ENCODE measurements at places on chromosomes 6 and 20.

DNA sequence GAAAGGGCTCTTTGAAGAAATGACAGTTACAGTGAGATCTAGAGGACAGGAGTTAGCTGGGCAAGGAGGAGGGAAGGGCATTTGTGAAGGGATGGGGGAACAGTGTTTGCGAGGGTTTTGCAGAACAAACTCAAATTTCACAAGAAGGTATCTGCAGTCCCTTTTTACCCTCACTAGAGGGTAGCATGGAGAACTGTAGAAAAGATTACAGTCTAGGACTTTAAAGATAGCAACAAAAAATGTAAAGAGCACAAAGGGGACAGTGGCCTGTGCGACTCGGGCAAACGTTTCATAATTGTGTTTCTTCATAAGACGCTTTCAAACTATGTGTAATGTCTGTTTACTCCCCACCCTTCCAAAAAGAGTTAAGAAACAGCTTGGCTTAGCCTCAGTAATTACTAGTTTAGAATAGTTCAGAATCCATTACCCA is 21.2 kb upstream of the ASXL1 start:
- DNase-seq, result peak; percentile 21

DNA sequence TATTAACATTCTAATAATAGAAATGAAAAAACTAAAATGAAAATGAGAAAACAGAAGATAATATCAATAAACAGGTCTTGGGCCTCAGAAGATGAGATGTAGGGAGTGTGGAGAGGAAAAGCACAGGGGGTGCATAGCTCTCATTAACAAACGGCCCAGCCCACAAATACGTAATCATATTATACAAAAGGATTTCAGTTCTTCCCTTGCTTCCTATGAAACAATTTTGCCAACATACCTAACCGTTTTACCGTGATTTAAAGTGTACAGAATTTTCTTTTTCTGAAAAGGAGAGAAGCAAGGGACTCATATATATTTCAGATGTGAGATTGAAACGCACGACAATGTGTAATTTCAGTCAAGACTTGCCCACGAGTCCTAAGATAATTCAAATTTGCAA is 136.0 kb downstream of the HFE start:
- DNase-seq, result no peak

- no peak for DNase-seq
These were observed 91.3 kb upstream of the THEMIS start for GRCh38 chr6:127992144-127992543.

DNA sequence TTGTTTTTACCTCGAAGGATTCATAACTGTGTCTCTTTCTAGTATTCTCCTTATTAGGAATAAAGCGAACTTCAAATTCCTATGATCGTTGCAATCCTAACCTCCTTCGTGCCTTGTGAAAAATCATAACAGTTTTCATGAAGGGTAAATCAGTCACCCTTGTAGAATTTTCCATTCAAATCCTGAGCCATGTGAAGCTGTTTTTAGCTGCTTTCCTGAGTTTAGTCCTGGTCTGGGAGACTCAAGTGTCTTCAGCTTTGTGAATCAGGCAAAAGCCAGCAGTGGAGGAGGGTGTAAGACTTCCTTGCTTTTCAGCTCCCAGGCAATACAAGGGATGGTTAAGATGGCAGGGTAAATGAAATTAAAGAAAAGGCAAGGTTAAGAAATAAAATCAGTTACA is 24.3 kb downstream of the GCNT2 start:
- DNase-seq, result no peak

DNA sequence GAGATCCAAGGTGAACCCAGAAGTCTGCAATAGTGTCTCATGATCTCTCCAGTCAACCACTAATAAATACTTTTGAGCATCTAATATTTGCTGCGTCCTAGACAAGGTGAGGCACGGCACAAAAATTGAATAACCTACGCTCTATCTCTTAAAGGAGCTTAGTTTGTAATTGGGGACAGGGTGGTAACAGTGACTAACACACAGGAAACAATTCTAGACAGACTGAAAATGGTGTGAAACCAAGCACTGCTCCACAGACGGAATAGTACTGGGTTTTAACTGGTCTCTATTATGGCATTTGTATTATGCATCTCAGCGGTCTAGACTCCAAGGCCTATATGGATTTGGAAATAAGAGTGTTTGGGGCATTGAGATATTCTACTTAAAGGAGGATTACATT is 120.1 kb downstream of the CLIC5 start:
- no peak for DNase-seq

- DNase-seq, result no peak
These were observed 161.5 kb downstream of the SLC16A10 start for GRCh38 chr6:111248789-111249188.

DNA sequence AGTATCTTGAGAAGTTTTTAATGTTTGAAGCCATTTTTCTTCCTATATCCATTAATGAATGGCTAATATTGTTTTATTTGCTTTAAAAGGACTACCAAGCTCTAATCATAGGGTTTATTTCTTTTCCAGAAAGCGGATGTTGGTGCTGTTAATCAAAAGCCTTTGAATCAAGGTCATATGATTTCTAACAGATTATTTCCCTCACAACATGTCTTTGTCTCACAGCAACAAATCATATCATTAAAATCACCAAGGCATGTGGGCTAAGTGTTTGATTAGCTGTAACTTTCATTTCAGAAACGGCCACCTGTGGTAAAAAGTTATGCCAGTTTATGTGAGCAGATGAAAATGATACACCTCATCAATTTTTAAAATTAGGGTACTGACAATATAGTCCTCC is 21.7 kb downstream of the TRAF3IP2 start:
- no peak for DNase-seq

DNA sequence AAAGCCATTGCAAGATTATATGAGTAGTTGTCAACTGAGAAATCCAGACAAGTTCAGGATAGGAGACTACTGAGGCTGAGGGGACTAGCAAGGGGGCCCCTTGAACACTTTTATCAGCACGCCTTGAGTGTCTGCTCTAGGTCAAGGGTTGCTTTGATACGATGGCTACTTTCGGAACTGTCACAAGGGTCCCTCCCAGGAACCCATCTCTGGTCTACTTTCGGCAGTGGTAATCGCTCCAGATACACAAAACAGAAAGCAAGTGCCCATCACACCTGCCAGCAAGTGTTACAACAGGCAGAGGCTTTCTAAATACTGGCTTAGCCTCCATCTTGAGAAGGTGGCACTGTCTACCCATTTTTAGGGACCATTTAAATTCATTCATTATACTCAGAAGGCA is 61.1 kb downstream of the GJA10 start:
- no peak for DNase-seq

GRCh38 chr6:16271428-16271827 is 33.0 kb downstream of the GMPR start:
- no peak for DNase-seq

DNA sequence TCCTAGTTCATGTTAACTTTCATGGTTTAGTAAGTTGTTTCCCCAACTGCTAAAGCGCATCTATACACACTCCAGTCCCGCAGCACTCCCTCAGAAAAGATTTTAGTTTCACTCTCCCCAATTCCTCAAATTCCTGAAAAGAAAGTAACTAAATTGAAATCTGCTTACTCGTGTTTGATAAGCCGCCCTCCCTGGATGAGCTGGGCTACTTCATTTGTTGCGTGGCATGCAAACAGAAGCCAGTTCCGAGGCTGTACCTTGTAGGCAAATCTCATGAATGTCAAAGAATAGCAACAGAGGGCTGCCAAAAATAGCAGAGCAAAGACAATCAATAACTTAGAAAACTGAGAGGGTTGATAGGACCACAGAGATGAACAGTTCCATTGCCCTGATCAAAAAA is 16.9 kb downstream of the MPC1 start:
- no peak for DNase-seq

DNA sequence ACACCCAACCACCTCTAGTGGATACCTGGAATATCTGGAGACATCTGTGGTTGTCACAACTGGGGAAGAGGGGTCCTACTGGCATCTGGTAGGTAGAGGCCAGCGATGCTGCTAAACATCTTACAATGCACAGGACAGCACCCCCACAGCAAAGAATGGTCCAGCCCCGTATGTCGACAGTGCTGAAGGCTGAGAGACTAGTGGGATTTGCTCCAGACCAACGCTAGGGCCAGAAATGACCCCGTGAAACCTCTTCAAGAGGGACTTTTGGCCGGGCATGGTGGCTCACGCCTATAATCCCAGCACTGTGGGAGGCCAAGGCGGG is 7.2 kb downstream of the PREX1 start:
- DNase-seq, result no peak

DNA sequence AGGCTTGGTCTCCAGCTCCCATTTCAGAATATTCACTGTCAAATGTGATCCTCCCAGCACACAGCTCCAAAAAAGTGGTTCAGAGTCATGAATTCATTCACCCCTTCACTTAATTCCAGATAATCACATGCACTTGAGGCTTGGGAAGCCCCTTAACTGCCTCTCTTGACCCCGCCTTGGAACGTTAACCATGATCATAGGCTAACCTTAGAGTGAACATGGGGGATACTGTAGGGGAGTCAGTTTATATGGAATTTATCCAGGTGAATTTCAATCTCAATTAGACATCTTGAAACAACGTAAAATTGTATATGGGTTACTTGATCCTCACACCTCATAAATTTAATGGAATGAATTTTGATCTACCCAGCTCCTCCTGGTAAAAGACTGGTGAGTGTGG is 346.8 kb upstream of the ARID1B start:
- no peak for DNase-seq

DNA sequence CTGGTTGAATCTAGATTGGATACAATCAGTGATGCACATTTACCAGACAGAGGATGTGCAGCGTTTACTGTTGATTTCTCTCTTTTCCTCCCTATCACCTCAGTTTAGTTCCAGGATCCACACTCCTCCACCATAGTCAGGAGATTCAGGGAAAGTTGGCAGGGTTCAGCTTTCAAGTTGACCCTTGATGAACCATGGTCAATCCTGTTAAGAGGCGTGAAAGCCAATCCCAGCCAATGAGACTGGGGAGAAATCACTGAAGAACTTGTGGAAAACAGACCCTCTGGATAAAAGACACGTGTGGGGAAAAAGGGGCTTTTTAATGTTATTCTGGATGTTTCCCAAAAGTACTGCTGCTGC is 19.2 kb upstream of the SCP2D1 start:
- no peak for DNase-seq

GRCh38 chr6:141029908-141030307 is 1102.8 kb upstream of the GJE1 start:
- DNase-seq, result no peak

- DNase-seq, result no peak
These were observed 266.4 kb downstream of the TINAG start for GRCh38 chr6:54574671-54575070.

GRCh38 chr6:15906420-15907016 is 222.4 kb upstream of the MYLIP start:
- no peak for DNase-seq

GRCh38 chr20:49985617-49986016 is 2.8 kb downstream of the SNAI1 start:
- no peak for DNase-seq

DNA sequence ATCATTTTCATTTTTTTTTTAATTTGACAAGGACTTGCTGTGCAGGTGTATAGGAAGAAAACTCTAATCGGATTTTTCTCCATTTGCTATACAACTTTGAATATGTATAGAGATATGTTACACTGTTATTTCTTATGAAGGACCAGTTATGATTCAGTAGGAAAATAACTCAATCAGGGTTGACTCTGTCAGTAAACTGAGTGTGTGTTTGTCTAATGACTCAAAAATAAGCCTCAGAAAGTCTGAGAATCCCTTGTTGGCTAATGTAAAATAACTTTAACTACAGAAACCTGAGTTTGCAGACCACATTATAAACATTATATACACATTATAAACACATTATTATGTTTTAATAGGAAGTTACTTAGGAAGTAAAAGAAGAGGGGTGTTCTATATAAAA is 352.6 kb downstream of the RIMS1 start:
- no peak for DNase-seq

DNA sequence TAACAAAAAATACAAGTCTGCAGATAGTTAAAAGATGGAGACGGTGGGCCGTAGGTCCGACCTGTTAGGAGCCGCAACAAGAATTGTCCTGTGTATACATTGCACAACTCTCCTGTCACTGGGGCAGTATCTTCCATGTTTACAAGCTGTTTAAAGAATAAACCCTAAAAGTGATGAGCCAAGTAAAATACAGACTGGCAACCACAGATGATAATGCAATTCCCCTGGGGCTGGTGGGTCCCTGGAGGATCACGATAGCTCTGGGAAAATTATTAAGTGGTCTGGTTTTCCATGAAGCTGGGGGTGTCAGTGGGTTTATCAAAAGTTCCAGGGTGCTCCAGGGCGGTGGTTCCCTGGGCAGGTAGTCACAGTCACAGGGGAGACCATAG is 8.1 kb upstream of the FAM50B start:
- no peak for DNase-seq

- no peak for DNase-seq
These were observed 115.9 kb upstream of the BEND3 start for GRCh38 chr6:107231243-107231642.

DNA sequence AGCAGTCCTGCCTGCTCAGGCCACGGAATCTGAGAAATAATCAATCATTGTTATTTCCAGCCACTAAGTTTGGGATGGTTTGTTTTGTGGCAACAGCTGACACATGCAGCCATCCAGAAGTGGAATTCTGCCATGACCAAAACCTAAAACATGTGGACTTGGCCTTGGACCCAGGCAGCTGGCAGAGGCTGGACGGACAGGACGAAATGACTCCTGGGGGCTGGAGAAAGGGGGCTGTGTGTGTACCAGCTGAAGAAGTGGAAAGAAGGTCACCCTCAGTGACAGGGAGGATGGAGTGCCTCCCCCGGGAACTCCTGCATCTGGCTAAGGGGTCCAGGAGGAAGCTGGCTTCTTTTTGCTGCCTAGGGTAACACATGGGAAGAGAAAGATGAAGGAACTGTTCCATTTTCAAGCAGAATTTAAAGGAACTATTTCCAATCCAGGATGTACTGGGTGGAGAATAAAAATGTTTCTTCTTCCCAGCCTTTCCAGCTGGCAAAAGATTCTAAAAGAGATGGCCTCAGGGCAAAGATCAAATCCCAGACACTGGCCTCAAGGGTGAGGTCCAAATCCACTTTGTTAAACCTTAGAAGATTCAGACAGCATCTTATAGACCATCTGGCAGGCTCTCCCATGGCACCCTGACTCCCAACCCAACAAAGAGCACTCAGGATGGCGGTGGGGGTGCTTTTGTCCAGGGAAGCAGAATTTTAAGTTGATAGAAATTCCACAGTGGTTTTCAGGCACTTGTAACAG is 14.3 kb downstream of the SERPINB6 start:
- DNase-seq, result no peak

GRCh38 chr6:134707342-134708031 is 242.4 kb downstream of the ALDH8A1 start:
- no peak for DNase-seq

Measured in thymus (tissue), 14 donors.